ENCODE measurements at places on chromosomes 12 and 14. TPM values are rescaled to one million over a fixed set of nuclear protein-coding genes. Genes with fewer than 3 reads are reported as not detected.

DNA sequence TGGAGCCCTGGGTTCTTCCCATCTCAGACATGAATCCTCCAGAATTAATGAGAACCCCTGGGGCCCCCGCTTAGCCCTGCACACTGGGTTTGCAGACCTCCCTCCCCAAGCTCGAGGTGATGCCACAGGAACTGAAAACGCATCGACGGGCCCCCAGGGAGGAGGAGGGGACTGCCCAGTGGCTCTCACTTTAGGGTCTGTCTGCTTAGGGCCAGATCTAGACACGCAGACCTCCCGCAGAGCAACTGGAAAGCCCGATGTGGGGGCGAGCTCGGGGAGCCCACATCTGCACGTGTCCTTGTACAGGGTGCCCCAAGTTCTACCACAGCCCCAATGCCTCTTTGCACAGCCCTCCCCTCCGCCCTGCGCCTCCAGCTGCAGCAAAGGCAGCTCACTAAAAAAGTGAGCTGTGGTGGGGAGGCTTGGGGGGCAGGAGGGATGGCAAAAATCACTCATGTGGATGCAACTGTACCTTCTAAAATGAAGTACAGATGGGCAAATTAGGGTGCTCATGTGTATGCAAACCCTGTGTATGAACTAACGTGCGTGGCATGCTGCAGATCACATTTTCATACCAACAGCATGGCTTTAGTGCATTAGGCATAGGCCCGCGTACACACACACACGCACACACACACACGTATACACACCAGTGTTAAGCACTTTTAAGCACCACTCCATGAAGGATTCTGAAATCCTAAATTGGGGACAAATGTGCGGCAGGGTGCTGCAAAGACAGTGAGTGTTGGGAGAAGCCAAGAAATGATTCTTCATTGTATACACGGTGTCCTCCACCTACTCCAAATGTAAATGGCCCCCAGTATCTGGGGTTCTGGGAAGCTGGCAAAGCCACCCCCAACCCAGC lies 99.9 kb upstream of the MAP1LC3B2 start:
- no peak for DNase-seq

- no peak for DNase-seq
These were observed 99.5 kb downstream of the NUAK1 start for GRCh38 chr12:106039242-106039641.

DNA sequence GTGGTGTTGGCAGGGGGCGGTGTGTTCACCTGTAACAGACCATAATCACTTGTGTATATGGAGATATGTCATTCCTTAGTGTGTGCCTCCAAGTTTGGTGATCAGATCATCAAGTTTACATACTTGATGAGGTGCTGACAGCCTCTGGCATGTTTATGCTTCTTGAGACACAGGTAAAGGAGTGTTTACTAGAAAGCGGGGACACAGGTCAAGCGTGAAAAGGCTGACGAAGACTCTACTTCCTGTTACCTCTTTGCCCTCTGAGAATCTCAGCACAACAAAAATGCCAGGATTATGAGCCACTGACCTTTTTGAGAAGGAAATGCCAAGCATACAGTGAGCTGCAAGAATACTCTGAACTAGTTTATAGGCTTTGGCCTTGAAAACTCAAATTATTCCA lies 29.6 kb downstream of the PRDM4 start:
- DNase-seq, result no peak

Gene AQP2
- not detected for total RNA-seq

Gene NDRG2
- 184 TPM for total RNA-seq

DNA sequence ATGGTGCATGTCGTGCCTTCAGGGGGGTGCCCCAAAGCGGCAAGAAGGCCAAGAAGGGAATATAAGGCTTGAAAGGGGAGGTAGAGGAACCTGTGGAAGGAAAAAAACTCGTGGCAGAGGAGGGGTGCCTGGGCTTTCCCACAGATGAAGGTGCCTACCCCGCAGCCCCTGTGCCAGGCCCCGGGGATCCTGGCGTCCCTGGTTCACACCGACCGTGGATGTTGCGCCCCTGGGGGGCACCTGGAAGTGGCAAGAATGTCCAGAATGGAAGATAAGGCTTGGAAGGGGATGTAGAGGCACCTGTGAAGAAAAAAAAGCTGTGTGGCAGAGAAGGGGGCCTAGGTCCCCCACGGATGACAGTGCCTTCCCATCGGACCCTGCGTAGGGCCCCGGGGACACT lies 282.2 kb downstream of the ALG10 start:
- DNase-seq, result no peak

DNA sequence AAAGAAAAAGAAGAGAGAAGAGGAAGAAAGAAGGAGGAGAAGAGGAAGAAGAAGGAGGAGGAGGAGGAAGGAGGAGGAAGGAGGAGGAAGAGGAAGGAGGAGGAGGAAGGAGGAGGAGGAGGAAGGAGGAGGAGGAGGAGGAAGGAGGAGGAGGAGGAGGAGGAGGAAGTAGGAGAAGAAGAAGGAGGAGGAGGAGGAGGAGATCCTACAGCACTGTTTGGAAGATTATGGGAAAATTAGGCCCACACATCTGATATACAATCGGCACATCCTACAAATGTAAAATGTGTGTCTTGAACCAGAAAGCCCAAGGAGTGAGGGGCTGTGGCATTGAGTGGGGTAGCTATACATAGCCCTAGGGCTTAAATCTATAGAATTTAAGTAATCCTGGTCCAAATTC lies 12.0 kb downstream of the BDKRB2 start:
- no peak for DNase-seq

Gene GPR132
- total RNA-seq, result 2.1 TPM

GRCh38 chr12:100675432-100675831 lies 101.9 kb downstream of the GAS2L3 start:
- DNase-seq, result no peak

DNA sequence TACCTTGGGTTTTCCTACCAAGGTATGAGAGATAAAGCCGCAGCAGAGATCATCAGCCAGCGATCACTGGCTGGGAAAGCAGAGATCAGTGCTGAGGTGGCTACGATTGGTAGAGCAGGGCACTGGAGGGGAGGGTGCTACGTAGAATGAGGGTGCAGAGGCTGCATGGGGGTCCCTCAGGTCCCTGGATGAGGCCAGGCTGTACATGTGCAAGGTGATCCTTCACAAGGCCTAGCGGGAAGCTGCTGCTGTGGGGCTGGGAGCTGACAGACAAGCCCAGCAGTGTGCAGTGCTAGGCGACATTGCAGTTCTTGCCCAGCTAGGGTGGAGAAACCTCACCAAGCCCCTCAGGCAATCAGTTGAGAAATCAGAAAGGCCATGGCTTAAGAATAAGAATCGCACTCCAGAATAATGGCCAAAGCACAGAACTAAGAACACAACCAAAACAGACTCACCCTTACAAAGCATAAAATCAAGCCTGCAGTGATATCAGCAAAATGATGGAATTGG lies 37.2 kb upstream of the GPR132 start:
- peak; percentile 7 for DNase-seq

GRCh38 chr12:18551701-18552100 lies 186.1 kb downstream of the PLCZ1 start:
- DNase-seq, result no peak

- peak; percentile 56 for DNase-seq
These were observed 4.3 kb downstream of the GAPDH start for GRCh38 chr12:6538420-6539313.

- DNase-seq, result no peak
These were observed 19.8 kb downstream of the FLRT2 start for GRCh38 chr14:85549697-85550096.

GRCh38 chr14:74875941-74876913 lies at the start of gene PROX2:
TSS of gene PROX2 (minus strand) at chr14:74876145. CDS start at chr14:74863834, 12,311 bp downstream.
- no peak for DNase-seq

Gene TNFRSF1A
- 191 TPM for total RNA-seq

DNA sequence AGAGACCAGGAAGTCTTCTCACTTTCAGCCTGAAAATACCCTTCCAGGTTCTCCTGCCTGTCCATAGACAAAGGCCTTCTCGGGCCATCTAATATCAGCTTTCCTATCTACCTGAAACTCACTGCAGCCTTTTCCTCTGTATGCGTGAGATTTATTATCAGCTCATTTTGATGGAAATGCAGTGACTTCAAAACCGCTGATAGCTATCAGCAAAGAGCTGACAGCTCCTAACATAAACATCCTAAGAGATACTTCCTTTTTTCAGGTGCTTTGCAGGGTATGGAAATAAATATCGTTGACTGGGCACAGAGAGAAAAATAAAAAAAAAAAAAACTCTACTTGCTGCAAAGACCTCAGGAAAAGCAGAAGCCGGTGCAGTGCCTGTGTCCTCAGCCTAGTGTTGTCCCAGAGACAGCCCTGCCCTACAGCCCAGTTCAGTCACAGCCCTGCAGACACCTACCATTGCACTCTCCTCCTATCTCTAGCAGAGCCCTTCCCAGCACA lies 215.0 kb upstream of the EGLN3 start:
- DNase-seq, result no peak

Gene CD27
- not detected for total RNA-seq

- DNase-seq, result no peak
These were observed 98.1 kb downstream of the NCOR2 start for GRCh38 chr12:124469193-124469888.

Gene ADAM20
- 2.5 TPM for total RNA-seq

GRCh38 chr12:89453121-89453978 lies 71.2 kb downstream of the GALNT4 start:
- no peak for DNase-seq

DNA sequence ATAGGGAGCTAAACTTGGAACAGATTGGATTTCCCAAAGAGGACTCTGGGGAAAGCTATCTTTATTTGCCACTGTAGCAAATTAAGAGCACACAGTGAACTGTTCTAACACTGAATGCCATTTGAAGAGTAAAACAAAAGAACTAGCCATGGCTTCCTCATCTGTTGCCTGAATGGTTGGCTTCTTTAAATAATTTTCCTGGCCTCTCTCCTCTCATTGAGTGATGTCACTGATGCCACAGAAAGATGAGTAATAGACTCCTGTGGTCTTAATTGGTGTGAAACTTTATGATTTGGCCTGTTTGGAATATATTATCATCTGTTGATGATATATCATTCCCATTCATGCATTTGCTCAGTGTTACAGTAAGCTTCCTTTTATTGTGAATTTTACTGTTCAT lies 42.5 kb downstream of the WDR20 start:
- DNase-seq, result no peak

DNA sequence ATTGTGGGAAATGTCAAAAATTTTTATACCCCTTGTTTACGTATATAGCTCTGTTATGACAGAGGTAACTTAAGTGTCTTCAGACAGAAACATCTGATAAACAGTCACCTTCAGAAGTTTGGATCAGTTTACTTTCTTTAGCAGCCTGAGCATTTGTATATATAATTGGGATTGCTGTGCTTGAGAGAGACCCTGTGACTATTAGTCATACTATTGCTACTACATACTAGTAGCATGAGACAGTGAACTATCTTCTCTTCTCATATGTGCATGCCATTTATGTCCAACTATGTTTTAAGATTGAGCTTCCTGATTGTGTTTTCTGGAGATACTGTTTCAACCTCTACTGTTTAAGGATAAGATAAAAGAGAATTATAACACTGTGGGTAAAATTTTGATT lies 101.5 kb downstream of the PDE6H start:
- no peak for DNase-seq

Gene PMCH
- not detected for total RNA-seq

DNA sequence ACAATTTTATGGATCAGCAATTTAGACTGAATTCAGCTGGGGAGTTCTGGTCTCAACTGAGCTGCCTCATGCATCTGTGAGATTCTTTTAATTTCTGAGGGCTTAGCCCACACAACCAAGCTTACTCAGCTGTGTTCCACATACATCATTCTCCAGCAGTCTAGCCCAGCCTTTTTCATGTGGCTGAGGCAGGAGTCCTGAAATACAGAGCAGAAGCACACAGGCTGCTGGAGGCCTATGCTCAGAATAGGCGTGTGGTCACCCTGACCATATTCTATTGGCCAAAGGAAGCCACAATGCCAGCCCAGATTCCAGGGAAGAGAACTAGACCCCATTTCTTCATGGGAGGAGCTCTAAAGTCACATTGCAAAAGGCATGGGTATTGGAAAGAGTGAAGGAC lies 72.3 kb upstream of the DHRS4 start:
- no peak for DNase-seq

Gene GPR84
- not detected for total RNA-seq

DNA sequence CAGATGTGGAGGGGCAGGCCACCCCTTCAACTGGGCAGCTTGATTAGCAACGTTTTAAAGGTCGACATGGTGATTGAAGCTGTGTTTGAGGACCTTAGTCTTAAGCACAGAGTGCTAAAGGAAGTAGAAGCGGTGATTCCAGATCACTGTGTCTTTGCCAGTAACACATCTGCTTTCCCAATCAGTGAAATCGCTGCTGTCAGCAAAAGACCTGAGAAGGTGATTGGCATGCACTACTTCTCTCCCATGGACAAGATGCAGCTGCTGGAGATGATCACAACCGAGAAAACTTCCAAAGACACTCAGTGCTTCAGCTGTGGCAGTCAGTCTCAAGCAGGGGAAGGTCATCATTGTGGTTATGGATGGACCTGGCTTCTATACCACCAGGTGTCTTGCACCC lies 23.9 kb upstream of the AICDA start:
- no peak for DNase-seq

DNA sequence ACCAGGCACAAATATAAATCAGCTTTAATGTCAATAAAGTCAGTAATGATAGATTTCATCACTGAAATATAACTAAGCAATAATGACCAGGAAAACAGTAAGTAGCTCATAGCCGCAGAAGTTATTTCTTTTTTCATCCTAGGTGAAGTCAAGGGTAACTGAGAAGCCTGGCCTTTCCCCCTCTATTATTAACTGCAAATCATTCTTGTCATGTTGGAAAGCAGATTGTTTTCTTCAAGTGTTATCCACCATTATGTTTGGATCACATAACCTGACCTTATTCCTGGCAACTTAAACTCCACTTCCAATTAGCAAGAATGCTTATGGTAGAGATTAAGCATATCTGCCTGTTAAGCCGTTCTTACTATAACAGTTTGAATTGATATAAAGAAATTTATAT lies 603.4 kb upstream of the FOXG1 start:
- no peak for DNase-seq

DNA sequence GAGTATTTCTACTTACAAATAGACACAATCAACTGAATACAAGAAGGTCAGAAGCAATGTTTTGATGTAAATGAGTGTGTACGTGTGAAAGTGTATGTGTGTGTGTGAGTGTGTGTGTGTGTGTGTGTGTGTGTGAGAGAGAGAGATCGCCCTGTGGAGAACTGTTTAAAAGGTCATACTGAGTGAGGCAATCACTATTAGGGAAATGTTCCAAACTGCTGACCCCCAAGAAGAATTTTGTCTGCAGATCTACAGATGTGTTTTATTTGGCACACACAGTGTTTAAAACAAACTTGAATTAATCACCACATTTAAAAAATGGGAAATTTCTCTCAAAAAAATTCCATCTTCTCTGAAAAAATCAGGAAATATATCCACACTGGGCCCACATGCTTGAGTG lies 1069.1 kb downstream of the SLC6A15 start:
- no peak for DNase-seq

DNA sequence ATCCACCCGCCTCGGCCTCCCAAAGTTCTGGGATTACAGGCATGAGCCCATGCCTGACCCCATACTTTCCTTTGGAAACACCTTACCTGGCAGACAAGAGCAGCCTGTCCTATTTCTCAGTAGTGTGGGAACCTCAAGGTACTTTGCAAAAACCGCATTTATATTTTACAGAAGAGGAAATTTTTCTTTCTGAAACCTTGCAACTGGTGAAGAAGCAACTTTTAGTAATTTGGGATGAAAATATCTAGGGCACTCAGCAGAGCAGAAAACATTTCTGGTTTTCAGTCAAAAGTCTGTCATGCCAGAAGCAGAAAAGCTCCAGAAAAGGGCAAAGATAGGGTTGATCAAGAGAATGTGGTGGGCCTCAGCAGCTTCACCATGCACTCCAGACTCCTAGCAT lies 21.2 kb downstream of the HVCN1 start:
- DNase-seq, result no peak

Gene NOXRED1
- total RNA-seq, result 4.7 TPM

Measured in sigmoid colon (tissue), 7 donors.